NCI-H446 treated with DMSO at 0.1 percent for 48 hours (cell line): ENCODE measurements at places on chromosomes 12 and 14.
A peak's percentile ranks its signal among the peaks of the same experiment; 100 is the strongest.

GRCh38 chr12:102551186-102551585 is 70.8 kb upstream of the IGF1 start:
- DNase-seq: no peak

- no peak for DNase-seq
Measured at GRCh38 chr14:101839236-101839635, 77.7 kb downstream of the PPP2R5C start.

GRCh38 chr14:102789349-102789748 is 12.1 kb downstream of the TRAF3 start:
- no peak for DNase-seq

- peak; percentile 27 for DNase-seq
Measured at GRCh38 chr12:6632026-6632983, 3.5 kb downstream of the LPAR5 start.
